ENCODE measurements at places on chromosomes 5 and 9.

GRCh38 chr9:125227761-125228160, 13.4 kb downstream of the HSPA5 start:
- no peak for DNase-seq

GRCh38 chr5:150241298-150242160, 48.0 kb downstream of the CAMK2A start:
- DNase-seq: no peak

DNA sequence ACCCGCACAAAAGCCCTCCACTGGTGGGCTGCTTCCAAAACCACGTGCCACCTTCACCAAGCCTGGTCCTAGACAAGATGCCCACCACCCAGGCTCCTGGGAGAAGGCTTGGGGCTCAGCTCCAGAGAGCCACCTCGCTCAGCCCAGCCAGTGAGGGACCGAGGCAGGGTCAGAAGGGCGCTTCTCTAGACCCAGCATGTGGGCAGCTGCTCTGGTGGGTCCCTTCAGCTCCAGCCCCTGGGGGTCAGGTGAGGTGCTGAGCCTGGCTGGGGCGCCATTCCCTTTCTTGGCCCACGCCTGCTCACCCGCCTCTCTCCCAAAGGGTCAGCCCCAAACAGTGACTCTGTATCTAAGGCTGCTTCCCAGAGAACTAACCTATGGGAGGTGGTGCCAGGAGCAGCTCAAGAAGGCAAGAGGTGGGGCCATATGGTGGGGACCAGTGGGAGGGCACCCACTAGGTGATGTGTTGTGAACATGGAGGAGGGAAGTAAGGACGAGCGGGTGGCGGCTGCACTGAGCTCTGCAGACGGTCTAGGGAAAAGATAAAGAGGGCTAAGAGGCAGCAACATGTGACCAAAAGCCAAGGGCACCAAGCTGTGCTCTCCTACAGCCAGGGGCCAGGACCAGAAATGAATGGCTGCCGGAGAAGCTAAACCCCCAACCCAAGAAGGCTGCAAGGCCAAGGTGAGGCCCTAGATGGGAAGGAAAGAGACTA, 79.3 kb downstream of the CAMSAP1 start:
- no peak for DNase-seq

GRCh38 chr9:5389109-5389732, 48.5 kb downstream of the PLGRKT start:
- no peak for DNase-seq

- no peak for DNase-seq
Observed at GRCh38 chr5:61534481-61535267, 202.6 kb downstream of the ZSWIM6 start.

- no peak for DNase-seq
Observed at GRCh38 chr5:93053825-93054224, 527.2 kb downstream of the NR2F1-AS1 start.

DNA sequence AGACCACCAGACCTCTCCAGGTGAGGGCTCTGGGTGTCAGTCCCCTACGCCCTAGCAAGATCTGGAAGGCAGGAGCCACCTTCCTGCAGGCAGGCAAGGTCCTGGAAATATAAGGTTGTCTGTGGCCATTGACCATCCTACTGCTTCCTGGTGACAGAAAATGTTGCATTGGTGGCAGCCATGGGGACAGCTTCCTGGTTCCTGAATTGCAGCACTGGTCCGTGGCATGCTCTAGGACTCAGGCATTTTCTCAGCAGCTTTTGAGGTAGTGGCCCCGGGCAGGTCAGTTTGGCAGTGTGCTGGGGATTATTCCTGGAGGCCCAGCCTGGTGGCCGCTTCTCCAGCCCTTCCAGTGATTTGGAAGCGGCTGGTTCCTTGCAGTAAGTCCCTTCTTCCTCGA, 36.6 kb upstream of the KCNMB1 start:
- DNase-seq: no peak

DNA sequence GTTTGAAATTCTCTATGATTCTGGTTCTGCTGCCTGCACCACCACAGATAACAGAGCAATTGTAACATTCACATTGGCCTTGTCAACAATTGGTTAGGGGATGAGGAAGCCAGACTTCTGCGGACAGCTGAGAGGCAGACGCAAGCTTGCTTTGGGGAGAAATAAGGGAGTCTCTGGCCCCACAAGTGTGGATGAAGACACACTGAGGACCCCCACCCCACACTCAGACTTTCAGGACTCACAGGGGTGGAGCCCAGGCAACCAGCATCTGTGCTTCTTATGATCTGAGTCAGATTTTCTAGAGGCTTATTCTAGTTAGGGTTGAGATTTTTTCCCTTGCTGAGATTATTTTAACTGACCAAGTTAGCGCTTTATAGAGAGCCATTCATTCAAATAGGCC, 140.3 kb upstream of the IRX2 start:
- no peak for DNase-seq

DNA sequence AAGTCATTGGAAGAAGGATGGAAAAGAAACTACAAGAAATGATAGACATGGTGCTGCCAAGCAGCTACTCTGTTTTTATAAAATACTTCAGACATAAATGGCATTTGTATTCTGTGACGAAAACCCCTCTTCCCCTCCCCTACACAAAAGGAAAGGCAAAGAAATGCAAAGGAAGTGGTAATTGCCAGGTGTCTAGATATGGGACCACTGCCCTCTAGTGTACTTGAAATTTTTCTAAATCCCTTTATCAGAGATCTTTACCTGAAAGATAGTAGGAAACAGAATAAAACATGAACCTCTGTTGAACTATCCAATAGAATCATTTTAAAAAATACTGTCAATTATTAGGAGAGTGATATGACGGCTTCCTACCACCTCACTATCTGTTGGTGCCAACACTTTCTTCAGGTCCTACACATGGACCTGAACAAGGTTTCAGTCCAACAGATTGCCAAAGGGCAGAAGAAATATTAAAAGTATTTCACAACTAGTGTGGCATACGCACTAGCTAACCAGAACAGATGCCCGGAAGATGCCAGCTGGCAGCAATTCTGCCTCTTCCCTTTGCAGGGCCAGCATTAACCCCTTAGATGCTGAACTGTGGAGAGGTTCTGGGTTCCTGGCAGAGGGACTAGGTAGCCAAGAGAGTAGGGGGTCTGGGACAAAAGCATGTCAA, 104.1 kb downstream of the TSSK1B start:
- DNase-seq: peak; percentile 41

DNA sequence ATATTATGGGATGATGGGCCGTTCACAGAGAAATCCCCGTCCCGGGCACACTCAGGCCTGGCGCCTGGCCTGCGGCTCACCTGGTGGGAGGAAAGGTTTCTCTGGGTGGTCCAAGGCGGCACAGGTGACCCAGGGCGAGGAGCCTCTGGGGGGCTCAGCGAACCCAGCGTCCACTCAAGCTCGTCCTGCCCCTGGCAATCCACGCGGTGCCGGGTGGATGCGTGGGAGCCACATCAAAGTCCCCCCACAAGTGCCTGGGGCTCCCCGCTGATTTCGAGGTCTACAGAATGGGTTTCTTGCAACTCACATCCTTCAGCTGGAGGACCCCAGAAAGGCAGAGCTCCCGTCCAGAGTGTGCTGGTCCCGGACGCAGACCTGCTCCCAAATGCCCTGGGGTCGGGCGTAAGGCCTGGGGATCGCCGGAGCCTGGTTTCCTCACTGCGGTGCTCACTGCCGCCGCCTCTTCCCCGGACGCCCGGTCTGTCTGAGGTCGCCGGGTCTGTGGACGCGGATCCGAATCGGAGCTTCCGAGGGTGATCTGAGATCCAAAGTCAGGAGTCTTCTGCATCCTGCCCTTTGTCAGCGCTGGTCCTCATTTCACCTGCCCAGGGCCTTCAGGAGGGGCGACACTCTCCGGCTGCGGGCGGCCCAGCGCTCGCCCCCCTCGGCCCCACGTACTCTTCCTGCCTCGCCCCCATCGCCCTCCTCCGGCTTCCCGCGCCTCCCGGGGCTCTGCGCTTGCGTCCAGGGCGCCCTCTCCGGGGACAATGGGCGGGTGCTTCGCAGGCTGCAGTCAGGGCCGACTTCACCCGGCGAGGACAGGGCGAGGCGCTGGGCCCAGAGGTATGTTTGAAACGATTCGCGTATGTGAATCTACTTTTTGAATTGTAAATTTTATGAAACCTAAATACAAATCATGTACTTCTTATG, 20.0 kb upstream of the RUFY1 start:
- no peak for DNase-seq

DNA sequence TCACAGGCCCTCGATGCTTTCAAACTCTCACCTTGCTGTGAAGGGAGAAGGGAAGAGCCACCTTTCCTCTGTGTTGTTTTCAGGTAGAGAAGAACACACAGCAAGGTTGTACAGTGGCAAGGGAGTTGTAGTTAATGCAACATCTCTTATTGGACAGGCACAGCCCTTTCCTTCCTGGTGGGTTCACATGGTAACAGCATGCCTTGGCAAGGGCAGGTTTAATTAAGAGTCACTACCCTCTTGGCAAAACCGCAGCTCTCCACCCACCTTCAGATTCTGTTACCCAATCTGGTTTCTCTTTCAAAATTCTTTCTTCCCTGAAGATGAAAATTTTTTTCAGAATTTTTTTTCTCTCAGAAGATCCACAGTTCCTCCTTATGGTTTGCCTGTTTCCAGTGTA, 253.1 kb downstream of the TLR4 start:
- peak; percentile 76 for DNase-seq

- no peak for DNase-seq
Observed at GRCh38 chr9:30630459-30630858, 1754.0 kb upstream of the ACO1 start.

DNA sequence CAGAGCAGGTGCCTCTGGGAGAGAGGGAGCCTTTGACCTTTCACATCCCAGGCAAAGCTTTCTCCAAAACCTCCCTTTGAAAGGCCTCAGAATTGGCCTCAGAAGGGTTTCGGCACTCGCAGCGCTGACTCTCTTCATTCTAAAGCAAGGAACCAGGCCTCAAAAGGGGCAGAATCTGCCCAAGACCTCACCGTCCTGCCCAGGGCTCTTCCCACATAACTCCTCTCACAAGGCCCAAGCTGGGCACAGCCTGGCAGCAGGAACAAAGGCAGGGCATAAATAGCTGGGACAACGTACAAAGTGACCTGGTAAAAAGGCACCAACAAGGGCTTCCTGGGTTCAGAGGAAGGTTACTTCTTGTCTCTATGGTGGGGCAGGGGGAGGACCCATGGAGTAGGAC, 166.3 kb upstream of the FSTL4 start:
- DNase-seq: no peak

DNA sequence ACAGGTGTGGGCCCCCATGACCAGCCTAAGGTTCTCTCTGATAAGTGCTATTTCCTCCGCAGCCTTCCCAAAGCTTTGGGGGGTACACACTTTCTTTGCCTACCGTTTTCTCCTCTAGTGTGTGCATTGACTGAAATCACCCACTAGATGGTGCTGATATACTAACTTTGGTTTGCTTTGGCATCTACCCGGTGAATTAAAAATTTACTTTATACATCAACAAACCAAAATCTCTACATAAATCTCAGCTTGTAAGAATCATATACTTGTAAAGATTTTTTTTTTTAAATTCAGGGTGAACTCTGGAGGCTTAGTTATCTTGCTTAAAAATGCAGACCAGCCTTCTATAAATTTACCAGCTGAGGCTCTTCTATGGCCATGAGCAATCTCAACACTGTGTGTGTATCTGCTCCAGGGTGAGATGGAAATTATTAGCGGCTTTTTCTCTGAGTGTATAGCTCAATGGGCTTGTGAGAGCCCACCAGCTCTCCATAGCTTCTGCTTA, 475.7 kb upstream of the TNC start:
- peak; percentile 10 for DNase-seq

GRCh38 chr5:111197523-111197922, 26.7 kb upstream of the CAMK4 start:
- no peak for DNase-seq

DNA sequence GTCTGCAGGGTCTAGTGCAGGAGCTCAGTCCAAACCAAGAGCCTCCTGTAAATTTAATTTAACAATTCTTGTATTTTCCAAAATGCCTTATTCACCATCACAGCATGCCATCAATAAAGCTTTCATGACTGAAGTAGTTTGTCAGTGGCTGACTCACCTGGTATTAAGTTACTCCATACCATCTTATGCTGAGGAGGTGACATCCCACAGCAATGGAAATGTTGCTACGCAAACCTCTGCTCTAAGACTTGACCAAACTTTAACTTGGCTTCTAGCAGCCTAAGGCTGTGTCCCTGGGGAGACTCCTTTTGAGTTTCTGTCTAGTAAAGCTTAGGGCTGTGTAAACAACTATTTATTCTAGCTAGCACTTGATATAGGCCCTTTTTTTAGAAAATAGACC, 1231.3 kb upstream of the CDH18 start:
- no peak for DNase-seq

DNA sequence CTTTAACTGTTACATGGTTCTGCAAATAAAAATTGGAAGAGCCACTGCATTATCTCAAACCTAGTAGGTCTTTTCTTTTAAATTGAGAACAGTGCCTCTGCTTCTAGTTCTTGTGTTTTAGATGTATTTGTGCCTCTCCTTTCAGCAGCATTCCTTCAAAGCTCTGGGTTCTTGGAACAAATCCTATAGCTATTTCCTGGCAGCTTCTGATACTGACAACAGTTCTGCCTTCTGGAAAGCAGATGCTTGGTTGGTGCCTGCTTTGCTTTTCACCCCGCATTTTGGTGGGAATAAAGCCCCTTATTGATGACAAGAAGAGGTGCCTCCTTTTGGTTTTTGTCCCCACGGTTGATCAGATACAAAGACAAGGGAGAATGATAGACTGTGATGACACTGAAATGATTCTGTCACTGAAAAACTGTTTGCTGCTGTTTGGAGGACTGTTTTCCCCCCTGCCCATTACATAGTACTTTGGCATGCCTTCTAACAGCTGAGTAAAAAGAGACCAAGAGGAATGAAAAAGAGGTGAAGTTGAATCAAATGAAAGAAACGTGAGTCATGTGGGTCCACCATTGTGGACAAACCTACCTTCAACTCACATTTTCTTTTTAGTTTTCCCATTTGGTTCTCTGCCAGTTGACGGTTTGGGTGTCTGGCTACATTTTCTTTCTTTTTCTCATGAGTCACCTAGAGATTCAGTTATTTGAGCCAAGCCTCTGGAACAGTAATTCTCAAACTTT, 5.6 kb downstream of the PTCD2 start:
- DNase-seq: no peak

GRCh38 chr9:105963343-105964099, 269.2 kb downstream of the TMEM38B start:
- DNase-seq: no peak

DNA sequence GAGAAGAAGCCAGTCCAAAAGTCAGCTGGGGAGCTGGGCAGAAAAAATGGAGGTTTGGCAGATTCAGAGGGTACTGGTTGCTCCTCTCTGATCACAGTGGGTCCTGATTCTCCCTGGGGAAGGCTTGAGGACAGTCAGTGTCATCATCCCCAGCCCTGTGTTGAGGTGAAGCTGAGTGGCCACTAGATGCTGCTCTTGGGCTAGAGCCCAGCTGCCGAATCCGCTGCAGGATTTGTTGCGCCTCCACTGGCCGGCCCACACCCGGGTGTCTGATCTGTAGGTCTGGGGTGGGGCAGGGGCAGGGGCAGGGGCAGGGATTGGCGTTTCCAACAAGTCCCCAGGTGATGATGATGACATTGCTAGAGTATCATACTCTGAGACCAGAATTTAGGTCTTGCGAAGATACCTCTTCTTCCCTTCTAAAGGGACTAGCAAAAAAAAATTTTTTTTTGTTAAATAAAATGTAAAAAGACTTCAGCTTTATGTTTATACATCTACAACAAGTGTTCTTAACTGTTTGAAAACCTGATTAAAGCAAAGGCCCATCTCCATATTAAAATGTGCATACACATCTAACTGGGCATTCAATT, 106.8 kb downstream of the PDE6A start:
- peak; percentile 63 for DNase-seq
